CD4-positive, alpha-beta T cell treated with Interleukin-15 for 1 hour (primary cell): ENCODE measurements at places on chromosomes 1 and 21.

GRCh38 chr1:3188150-3188971 is 119.4 kb downstream of the PRDM16 start:
- DNase-seq, result no peak

GRCh38 chr1:43367904-43368645 is at the start of gene ELOVL1:
Gene ELOVL1, minus strand, starts transcription at chr1:43368011. Its CDS starts 2,402 bp downstream, at chr1:43365609.
- peak; percentile 90 for DNase-seq

GRCh38 chr1:32215629-32216480 is 6.3 kb downstream of the TMEM234 start:
- peak; percentile 52 for DNase-seq

- DNase-seq, result no peak
Observed at GRCh38 chr21:29148530-29148929, 18.1 kb downstream of the MAP3K7CL start.

- no peak for DNase-seq
Observed at GRCh38 chr1:115929881-115930280, 46.4 kb upstream of the SLC22A15 start.

- no peak for DNase-seq
Observed at GRCh38 chr1:231526536-231526935, 1.9 kb upstream of the TSNAX start.

GRCh38 chr1:38266197-38266520 is 219.6 kb upstream of the POU3F1 start:
- DNase-seq, result no peak

GRCh38 chr1:75765697-75766355 is 20.2 kb upstream of the RABGGTB start:
- DNase-seq, result no peak

GRCh38 chr1:47371016-47371517 is 37.5 kb downstream of the CMPK1 start:
- DNase-seq, result no peak

GRCh38 chr1:113931451-113931851 is 2.3 kb downstream of the HIPK1 start:
- DNase-seq, result no peak

- peak; percentile 52 for DNase-seq
Observed at GRCh38 chr1:35883635-35884101, 659 bp downstream of the AGO1 start.
